ENCODE measurements at places on chromosomes 3 and 15.

DNA sequence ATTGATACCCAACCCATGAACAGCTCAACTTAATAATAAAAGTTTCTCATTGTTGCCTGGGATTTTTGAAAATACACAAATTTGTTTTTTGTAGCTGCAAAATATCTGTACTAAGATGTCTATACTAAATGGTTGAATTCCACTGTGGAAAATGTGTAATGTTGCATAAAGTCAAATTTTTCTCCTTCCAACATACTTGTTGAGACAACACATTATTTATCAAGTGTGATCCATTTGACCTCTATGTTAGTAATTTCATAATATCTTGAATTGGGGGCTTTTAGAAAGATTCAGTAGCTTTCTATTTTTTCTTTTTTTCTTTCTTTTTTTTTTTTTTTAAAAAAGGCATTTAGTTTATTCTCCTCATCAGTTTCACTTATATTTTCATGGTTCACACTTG, 88.0 kb downstream of the KCNMB2 start:
- no peak for DNase-seq

GRCh38 chr3:95302044-95302443, 1239.2 kb downstream of the NSUN3 start:
- no peak for DNase-seq

DNA sequence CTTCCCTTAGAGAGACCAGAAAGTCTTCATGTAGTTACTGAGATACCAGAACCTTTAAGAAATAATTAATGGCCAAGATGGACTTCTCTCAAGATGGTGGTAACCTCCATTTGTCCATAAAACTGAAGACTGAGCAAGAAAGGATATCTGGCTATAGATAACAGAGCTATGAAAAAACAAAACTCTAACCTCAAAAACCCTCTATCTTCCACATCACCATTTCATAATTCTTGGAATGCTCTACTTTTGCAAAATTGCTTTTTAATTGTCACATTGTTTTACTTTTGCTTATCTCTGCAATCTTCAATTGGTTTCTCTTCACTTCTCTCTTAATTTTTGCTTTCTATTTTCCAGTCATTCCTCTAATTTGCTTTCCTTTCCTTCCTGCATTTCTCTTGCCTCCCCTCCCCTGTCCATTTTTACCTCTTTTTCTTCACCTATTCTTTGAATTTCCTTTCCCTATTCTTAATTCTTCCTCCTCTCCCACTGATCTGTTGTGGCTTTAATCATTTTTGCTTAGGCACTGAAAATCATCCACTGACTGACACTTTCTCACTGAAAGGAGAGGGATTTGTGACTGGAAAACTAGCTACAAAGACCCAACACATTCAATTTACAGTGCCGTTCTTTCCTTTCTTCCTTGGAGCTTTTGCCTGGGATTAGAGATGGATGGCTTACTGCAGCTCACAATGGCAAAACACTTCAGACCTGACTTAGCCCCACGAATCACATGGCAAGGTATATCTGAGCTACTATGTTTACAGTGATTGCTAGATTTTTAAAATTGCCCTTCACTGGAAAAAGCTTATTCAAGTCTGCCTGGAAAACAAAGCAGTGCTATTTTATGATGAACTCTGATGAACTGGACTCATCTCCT, 242.8 kb downstream of the CHST2 start:
- no peak for DNase-seq

DNA sequence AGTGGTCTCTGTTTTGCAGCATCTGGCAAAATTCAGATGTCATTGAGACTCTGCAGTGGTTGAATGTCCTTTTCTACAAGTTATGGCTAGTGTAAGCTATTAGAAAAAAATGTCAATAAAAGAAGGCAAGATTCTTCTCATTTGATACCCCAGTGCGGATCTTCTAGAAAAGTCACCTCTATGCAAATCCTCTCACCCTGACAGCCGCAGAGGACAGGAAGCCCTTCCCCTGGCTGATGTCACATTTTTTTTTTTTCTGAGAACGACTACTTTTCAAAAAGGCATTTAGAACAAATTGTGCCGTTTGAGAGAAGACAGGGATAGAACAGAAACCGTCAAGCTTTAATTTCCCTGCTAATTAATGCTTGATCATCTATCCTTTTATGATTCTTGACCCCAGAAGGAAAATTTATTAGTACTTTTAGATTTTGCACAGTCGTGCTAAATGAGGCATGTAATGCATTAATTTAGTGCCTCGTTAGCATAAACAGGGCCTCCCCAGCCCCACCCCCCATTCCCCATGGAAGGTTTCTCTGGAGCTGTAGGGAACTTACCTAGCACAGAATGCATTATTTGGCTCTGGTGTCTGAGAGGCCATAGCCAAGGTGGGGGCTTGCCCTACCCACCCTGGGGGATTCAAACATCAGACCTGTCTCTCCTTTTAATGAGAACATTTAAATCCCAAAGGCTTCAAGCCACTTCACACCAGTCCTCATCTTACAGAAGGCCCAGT, 183.8 kb downstream of the OPA1 start:
- no peak for DNase-seq

GRCh38 chr15:41284427-41285177, 47.8 kb downstream of the OIP5 start:
- DNase-seq = peak; percentile 25

- no peak for DNase-seq
Observed at GRCh38 chr3:196677353-196677752, 34.7 kb downstream of the CEP19 start.

GRCh38 chr3:58173029-58173668, 37.6 kb downstream of the DNASE1L3 start:
- DNase-seq = no peak

- no peak for DNase-seq
Observed at GRCh38 chr15:52150043-52150825, 37.7 kb upstream of the BCL2L10 start.

GRCh38 chr15:87135109-87135508, 1055.4 kb downstream of the AGBL1 start:
- DNase-seq = no peak

DNA sequence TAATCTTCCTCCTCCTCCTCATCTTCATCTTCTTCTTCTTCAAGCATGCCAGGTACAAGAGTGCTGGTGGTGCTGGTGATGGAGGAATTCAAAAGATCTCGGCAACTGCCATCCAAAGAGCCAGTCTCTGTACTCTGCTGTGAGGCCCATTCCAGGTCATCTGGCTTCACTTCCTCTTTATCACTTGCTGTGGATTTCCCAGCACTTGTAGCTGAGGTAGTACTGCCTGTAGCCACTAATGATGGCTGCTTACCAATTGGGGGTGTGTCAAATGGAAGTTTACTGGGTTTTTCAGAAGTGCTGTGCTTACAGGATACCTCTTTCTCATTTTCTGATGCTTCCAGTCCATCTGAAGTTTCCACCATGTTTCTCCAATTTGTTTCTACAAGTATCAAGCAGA, 28.8 kb upstream of the SHC4 start:
- no peak for DNase-seq

- no peak for DNase-seq
Observed at GRCh38 chr3:188400494-188401243, 246.7 kb downstream of the LPP start.

DNA sequence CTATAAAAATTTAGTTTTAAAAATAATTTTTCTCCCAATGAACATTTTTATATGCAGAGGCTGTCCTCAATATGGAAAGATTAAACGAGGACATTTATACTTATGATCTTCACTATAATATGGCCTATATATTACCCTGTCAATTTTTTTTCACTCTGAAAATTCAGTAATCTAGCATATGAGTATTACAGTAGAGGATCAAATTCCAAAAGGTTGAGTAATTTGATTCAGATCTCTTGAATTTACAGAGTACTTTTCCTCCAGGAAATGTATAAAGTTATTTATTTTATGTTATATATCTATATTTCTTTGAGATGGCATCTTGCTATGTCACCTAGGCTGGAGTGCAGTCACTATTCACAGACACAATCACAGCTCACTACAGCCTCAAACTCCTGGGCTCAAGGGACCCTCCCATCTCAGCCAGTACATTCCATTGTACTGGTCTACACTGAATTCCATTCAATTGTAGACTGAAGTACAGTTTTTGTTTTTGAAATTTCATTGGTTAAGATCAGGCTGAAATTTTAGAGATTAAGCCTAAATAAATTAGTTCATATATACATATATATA, 16.3 kb upstream of the TRPM7 start:
- no peak for DNase-seq

GRCh38 chr15:76514282-76514681, 177.7 kb downstream of the ISL2 start:
- DNase-seq = no peak

- no peak for DNase-seq
Observed at GRCh38 chr3:52237006-52237656, 1.8 kb downstream of the TWF2 start.

GRCh38 chr3:46909535-46910161, 32.1 kb downstream of the PTH1R start:
- DNase-seq = peak; percentile 90

DNA sequence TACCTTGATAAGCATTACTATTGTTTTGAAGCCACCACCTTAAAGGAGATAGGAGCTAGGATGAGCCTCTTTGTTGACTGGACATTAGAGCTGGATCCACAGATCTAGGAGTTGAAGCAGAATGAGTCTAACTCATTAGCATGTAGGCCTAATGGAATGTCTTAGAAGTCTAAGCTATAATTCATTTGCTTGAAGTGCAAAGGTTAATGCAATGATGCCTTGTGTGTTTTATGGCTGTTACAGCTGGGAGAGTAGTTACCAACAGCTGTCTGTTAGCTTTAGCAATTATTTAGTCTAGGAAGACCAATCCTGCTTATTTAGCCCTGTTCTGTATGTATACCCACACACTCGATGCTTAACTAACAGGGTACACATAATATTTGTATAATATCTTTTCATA, 419.3 kb downstream of the TUSC7 start:
- DNase-seq = no peak

GRCh38 chr3:122307976-122308375, 17.1 kb upstream of the CSTA start:
- DNase-seq = no peak

DNA sequence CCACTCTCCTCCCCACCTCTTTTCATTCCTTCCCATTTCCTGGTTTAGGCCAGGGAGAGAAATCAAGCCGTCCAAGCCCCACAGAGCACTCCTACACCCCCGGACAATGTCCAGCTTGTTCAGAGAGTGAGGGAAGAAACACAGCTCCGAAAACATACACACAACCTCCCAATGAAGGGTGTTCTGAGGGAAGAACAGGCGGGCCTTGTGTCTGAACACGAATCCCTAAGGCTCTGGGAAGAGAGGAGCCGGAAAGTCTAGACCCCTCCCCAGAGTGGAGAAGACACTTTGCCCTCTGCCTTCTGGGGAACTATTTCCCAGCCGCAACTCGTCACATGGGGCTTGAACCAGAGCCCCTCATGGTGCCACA, 30.5 kb downstream of the ACAN start:
- DNase-seq = peak; percentile 95

GRCh38 chr3:155805204-155805801, 775 bp downstream of the C3orf33 start:
- no peak for DNase-seq

DNA sequence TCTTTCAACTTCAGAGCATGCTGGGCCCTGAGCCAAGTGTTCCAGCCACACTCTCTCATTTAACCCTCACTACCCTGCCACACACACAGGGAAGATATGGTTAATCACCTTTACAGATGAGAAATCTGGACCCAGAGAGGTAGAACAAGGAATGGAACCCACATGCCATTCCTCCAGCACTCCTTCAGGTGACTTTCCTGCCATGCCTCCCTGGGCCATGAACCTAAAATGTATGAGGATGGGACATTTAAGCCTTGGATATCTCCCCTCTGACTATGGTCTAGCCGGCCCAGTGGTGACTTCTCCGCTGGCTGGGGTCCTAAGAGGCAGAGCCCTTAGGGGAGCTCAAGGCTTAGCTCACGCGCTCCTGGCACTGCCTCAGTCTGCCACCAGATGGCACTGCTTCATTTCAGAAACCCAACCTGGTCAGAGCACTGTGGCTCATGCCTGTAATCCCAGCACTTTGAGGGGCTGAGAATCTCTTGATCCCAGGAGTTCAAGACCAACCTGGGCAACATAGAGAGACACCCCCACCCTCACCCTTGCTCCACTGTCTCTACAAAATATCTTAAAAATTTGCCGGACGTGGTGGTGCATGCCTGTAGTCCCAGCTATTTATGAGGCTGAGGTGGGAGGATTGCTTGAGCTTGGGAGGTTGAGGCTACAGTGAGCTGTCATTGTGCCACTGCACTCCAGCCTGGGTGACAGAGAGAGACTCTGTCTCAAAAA, 2.2 kb upstream of the DCAF1 start:
- DNase-seq = peak; percentile 56

DNA sequence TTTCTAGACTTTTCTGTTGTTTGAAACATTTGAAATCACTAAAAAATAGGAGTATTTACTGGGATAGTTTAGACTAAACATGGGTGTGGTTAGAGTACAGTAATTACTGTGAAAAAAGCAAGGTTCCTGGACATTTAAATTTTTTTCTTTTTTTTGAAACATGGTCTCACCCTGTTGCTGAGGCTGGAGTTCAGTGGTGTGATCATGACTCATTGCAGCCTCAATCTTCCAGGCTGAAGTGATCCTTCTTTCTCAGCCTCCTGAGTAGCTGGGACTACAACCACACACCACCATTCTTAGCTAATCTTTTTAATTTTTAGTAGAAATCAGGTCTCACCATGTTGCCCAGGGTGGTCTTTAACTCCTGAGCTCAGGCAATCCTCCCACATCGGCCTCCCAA, 20.4 kb upstream of the CELF6 start:
- no peak for DNase-seq

DNA sequence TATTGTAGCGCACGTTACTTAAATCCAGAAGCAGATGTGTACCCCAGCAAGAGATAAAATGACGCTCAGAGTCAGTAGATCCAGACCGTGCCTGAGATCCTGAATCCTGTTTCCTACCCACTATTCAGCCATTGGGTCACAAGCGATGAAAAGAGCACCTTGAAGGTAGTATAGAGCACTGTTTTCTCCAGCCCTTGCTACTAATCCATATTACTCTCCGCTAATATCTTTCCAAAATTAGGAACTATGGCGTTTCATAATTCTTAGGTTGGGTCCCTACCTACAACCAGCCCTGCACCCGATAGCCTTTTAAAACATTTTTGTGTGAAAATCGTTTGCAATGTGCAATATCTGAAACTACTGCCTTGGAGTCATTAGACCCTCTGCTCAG, 596 bp downstream of the BTD start:
- DNase-seq = no peak

GRCh38 chr3:127545216-127545615, 45.3 kb downstream of the TPRA1 start:
- no peak for DNase-seq

DNA sequence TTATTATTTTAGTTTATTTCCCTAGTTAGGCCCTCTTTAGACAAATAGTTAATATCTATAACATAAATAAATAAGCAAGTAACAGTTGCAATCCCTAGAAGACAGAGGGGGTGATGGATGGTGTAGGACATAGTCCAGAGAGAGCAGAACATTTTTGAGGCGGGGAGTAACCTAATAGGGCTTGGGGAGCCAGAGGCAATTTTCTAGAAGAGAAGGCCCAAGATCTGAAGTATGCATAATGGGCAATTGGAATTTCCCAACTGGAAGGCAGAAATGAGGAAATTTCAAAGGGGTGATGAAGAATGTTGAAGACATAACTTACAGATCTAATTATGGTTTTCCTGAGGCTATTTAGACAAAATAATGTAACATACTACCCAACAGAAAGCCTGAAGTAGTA, 525.7 kb downstream of the TUSC7 start:
- no peak for DNase-seq
